NCI-H2081 treated with DMSO at 0.1 percent for 48 hours (cell line): ENCODE measurements at places on chromosomes 12 and 14.

DNA sequence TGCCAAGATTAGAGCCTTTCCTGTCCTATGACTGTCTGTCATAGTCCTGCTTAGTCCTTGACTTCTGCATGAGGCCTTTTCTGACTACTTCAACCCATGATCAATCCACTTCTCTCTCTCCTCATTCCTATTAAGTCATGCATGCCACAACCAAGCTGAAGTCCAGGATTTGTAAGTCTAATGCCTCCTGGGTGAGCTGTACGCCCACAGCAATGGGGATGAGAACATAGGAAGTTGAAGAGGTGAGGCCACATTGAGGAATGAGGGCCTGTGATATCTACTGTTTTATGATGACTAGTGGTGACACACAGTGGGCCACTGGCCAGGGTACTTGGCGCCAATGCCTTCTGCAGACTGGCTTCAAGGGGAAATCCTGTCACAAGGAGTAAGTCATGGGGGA, 994.1 kb upstream of the TMEM132C start:
- no peak for DNase-seq

GRCh38 chr12:108689314-108690190, 41.8 kb downstream of the CORO1C start:
- DNase-seq, result no peak

DNA sequence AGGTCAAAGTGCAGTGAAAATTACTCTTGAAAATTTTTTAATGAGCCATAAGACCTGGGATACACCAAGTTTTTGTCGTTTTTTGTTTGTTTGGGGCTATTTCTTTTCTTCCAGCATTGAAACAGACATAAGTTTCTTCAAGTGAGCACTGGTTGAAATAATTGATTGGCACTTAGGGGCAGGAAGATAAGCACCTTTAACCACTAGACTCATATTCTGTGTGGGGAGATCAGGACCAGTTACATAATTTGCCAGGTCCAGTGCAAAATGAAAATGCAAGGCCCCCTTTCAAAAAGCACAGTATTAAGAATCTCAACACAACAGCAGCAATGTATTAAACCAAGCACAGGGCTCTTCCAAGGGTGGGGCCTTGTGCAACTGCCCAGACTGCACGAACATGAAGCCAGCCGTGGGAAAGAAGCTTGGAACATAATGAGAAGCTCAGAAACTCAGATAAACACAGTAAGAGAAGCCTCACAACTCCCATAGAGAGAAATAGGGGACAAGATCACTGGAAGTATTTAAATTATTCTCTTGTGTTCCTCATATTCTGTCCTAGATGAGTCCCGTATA, 3.2 kb upstream of the TCP11L2 start:
- no peak for DNase-seq

GRCh38 chr14:50932592-50933495, 11.4 kb downstream of the PYGL start:
- no peak for DNase-seq

DNA sequence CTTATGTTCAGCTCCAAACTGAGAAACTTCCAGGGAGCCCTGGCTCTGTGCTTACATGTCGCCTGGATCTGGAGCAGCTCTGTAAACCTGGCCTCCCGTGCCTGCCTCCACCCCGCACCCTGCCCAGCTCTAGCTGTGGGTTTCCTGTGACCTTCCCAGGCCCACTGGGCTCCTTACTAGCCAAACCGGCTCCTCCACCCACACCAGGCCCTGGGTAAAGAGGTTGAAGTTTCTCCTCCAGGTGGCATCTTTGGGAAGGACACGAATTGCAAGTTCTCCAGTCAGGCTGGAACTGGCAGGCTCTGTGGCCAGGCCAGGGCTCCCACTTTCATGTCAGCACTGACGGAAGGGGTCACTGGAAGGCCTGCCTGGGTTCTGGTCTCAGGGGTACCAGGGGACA, 60.9 kb upstream of the ZFP36L1 start:
- no peak for DNase-seq

- DNase-seq, result no peak
Measured at GRCh38 chr14:71328183-71328582, 420.9 kb downstream of the PCNX1 start.

DNA sequence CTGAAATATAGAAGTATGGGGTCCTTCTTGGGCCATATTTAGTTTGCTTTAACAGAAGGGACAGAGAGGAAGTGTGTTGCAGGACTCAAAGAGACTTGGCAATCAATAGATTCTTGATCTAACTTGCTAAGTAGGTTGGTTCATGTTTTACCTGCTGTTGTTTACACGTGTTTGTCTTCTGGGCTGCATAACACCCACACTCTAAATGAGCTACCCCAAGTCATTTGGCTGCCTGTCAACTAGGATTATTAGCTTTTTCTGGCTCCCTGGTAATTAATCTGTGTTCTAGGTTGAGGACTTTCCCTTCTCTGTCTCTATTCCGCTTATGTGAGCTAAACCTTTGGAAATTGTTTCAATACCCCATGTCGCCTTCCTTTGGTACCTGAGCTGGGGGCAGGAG, 10.1 kb upstream of the TBPL2 start:
- no peak for DNase-seq
